ENCODE measurements at places on chromosomes 1 and 21.
A peak's percentile ranks its signal among the peaks of the same experiment; 100 is the strongest.

DNA sequence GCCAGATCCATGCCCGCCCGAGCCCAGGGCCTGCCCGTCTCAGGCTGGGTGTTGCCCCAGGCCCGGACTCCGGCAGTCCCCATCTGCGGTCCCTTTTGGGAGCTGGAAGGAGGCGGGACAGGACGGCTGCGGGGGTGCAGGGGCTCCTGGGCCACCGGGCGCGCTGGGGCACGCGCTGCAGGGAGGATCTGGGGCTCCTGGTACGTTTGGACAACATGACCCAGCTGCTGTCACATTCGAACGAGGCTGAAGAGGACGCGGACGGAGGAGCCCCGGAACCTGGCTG lies 6.6 kb upstream of the CALML6 start:
- DNase-seq, result no peak

GRCh38 chr1:89725631-89726030 lies 92.7 kb downstream of the LRRC8C start:
- no peak for DNase-seq

DNA sequence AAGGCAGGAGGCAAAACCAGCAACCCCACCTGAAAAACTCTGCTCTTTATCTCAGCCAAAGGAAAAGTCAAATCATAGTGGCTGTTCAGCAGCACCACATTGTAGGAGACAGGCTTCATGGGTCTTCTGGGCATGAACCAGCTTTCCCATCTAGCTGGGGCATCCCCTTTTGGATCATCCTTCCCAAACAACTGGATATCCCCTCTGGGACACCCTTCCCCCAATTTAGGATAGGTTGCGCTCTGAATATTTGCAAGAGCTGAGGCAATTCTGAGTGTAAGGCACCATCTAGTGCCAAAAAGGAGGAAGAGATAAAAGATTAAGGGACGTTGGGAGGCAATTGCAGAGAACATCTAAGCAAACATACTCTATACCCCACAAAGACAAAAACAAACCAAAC lies 295.8 kb downstream of the MATN1 start:
- no peak for DNase-seq

DNA sequence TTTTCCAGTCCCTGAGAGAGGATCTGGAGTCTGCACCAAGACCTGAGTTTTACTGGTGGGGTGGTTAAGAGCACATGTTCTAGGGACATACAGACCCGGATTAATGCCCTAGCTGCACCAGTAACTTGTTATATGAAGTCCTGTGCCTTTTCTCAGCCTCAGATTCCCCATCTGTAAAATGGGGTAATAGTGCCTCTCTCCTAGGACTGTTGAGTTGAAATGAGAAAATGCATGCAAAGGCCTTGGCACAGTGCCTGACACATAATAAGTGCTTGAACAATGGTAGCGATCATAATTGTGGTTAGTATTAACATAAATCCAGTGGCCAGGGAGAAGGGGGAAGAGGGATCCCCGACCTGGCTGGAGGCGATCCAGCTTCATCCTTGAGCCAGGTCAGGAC lies 12.3 kb downstream of the AHDC1 start:
- DNase-seq, result no peak

GRCh38 chr1:184971522-184972265 lies 2.6 kb downstream of the NIBAN1 start:
- DNase-seq, result no peak

- no peak for DNase-seq
Observed at GRCh38 chr1:64043976-64044375, 159.4 kb upstream of the UBE2U start.

- no peak for DNase-seq
Observed at GRCh38 chr21:37783016-37783415, 133.2 kb downstream of the KCNJ6 start.

DNA sequence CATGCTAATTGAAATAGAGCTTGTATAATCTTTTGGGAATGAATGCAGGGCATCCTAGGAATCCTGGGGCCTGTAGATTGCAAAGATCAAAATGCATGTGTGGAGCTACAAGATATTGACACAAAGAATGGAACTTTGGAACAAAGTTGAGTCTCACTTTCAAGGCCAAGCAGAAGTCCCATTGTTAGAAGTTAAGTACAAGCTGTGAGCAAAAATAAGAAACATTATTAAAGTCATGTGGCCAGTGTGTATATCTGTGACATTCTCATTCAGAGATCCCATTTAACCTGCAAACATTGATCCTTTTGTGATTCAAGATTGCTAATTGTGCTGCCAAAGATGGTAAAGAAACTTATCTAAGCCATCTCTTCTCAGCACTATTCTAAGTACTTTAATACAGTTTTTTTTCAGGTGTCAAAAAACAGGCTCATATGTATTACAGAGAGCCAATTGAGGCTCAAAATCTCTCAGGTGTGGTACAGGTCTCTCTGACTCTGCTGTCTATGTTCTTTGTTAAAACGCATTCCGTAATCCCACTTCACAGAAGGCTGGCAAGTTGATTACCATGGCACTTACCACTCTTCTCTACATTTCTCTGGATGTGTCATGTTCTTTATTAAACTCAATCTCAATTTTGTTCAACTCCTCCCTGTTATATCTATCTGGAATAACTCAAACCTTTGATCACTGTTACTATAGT lies 704.4 kb upstream of the NEGR1 start:
- DNase-seq, result no peak

- peak; percentile 83 for DNase-seq
Observed at GRCh38 chr21:45611939-45612664, 31.4 kb upstream of the PCBP3 start.

GRCh38 chr21:38675182-38675824 lies 130.4 kb upstream of the ETS2 start:
- no peak for DNase-seq

GRCh38 chr1:165696625-165697100 lies 1.7 kb downstream of the ALDH9A1 start:
- no peak for DNase-seq

DNA sequence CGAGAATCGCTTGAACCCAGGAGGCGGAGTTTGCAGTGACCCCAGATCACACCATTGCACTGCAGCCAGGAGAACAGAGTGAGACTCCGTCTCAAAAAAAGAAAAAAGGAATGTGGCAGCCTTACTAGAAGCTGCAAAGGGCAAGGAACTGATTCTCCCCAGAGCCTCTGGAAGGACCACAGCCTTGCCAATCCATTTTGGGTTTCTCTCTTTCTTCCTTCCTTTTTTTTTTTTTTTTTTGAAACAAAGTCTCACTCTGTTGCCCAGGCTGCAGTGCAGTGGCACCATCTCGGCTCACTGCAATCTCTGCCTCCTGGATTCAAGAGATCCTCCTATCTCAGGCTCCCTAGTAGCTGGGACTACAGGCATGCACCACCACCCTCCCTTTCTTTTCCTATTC lies 9.9 kb upstream of the IFNGR2 start:
- no peak for DNase-seq

GRCh38 chr1:55718758-55719671 lies 503.9 kb upstream of the USP24 start:
- no peak for DNase-seq

GRCh38 chr1:219871427-219872057 lies 56.8 kb downstream of the SLC30A10 start:
- DNase-seq, result no peak

GRCh38 chr1:170929835-170930554 lies 5.3 kb upstream of the MROH9 start:
- DNase-seq, result peak; percentile 48

- no peak for DNase-seq
Observed at GRCh38 chr1:196698993-196699392, 47.1 kb downstream of the CFH start.

DNA sequence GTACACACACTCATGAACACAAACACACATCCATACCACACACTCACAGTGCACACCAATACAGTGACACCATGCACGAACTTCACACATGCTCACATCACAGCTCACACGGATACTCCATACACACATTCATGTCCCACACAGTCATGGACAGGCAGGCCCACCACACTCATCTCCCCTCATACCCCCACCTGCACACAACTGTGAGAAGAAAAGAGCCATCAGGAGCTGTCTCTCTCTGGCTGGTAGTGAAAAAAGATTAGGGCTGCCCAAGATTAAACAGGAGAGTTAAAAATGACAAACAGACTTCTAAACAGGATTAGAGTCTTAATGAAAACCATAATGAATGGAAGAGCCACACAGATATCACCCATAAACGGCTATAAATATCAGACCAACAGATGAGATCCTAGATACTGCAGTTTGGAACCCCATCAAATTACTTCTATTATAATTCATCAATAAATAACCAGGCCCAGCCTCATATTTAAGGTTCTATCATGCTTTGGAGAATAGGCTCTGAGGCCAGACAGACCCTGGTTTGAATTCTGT lies 122.3 kb downstream of the PLXNA2 start:
- no peak for DNase-seq

- DNase-seq, result no peak
Observed at GRCh38 chr1:91795591-91796389, 90.2 kb downstream of the TGFBR3 start.

DNA sequence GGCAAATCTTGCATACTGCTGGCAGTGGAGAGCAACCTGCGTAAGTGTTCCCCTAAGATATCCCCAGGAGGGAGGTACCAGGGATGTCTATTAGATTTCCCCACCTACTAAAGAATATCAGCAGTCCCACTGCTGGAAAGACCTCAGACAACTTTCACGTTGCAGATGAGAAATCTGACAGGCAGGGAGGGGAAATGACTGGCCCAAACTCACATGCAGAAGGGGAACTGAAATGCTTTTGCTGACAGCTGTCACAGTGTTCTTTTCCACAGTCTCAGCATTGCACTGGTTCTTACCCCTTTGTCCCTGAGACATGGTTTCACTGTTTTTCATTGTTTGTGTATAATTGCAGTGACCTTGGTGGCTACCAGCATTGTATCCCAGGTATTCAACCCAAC lies 84.8 kb upstream of the ATP1A1 start:
- no peak for DNase-seq

GRCh38 chr1:54716299-54717047 lies 812 bp downstream of the TTC4 start:
- DNase-seq, result peak; percentile 7

GRCh38 chr1:206080026-206080820 lies 27.2 kb downstream of the RHEX start:
- no peak for DNase-seq

GRCh38 chr1:153624965-153625611 lies 2.2 kb downstream of the S100A13 start:
- DNase-seq, result no peak

GRCh38 chr1:21143138-21143537 lies 33.6 kb downstream of the EIF4G3 start:
- DNase-seq, result no peak

Measured in SHP77 (cell line).